ENCODE measurements at places on chromosomes 5 and 9. TPM values are rescaled to one million over a fixed set of nuclear protein-coding genes. Genes with fewer than 3 reads are reported as not detected.

- DNase-seq = no peak
Observed at GRCh38 chr9:5949103-5949699, 58.5 kb downstream of the MLANA start.

GRCh38 chr5:68239487-68239886 is 23.9 kb downstream of the PIK3R1 start:
- DNase-seq = peak; percentile 77

DNA sequence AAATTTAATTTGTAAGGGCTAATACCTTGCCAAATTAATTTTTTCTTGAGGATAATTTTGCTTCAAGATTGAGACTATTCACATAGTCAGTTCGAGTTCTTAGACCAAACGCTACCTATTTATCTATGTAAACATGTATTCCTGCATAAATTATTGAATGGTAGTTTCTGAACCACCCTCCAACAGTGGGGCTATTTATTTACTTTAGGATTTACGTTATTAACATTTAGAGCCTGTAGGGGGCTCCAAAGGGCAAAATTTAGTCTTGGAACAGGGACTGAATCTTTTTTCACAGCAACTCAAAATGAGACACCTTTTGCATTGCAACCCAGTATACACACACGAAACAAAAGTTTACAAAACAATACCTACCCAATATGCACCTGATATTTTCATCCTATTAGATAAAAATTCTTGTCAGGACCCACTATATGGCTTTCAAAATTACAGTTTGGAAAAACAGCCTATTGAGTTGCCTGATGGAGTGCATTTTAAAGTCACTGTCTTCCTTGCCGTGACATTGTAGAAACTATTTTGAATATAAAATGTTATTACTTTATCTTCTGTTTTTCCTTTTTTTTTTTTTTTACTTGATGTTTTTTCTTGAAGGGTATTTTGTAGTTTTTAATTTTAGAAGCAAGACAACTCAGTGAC is 47.1 kb upstream of the POU4F3 start:
- no peak for DNase-seq

DNA sequence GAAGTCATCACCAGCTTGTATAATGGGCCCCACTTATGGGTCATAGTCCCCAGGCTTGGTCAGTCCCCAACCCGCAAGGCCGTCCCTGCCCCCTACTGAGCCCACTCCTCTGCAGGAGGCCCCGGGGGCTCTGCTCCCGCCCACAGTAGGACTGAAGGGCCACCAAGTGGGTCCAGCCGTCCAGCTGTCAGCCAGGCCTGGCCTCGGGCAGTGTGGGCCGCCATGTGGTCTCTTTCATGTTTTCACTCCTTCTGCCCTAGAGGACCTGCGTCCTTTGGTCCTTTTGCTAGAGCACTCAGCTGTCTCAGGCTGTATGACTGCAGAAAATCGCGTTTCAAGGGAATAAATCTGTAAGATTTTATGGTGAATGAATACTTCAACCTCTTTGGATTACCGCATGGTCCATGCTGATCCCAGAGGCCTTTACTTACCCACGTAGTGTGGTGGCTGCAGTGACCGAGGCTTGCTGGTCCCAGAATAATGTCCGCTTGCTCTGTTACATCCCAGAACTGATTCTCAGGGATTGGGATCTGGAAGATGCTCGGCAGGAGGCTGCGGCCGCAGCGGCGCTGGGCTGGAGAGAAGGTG is 105.7 kb upstream of the FAM120A start:
- no peak for DNase-seq

- DNase-seq = peak; percentile 21
Observed at GRCh38 chr5:109030360-109031143, 282.9 kb downstream of the FER start.

DNA sequence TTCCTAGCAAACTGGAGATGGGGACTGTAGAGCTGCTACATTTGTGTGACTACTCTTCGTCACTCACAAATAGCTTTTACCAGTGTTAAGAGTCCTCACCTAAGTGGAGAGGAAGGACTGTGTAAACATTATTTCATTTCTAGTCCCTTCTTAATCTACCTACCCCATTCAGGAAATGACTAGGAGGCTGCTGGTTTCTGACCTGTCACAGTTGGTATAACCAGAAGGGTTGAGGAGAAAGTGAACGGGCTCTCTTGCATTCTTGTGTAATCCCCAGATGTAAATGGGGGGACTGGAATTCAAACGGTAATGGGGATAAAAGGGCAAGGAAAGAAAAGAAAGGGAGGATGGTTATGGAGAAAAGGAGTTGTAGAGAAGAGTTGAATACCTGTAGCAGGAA is 35.4 kb upstream of the BNIP1 start:
- no peak for DNase-seq

DNA sequence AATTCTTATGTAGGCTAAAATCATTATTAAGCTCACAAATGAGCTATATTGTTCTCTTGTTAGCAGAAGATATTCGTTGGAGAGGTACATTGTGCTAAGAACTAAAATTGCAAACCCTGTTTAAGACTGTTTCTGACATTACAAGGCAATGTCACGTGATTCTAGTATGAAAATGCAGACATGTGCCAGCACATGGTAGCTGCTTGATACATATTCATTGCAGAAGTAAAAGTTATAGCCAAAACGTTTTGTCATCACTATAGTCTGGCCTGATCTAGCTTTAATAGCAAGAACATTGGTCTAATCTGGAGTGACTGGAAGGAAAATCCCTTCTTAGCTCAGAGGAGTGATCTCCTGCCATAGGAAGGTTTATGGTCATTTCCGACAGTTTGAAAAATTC is 144.7 kb downstream of the CFAP90 start:
- DNase-seq = no peak

DNA sequence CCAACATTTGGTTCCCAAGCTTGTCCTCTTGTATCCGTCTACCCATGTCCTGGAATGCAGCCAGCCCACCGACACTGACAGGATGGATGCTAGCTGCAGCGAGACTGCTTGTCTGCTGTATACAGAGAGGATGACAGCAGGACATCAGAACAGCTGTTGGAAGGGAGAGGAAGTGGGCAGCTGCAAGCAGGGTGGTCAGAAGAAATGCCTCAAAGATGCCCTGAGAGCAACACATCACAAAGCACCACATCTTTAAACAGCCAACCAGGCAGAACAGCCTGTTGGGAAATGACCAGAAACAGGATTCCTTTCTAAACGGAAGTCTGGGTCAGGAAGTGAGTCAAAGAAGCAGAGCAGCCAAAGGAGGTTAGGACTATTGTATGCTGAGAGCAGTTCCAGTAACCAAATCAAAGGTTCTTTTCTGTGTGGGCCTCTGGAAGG is 219.1 kb downstream of the NDUFS4 start:
- no peak for DNase-seq

DNA sequence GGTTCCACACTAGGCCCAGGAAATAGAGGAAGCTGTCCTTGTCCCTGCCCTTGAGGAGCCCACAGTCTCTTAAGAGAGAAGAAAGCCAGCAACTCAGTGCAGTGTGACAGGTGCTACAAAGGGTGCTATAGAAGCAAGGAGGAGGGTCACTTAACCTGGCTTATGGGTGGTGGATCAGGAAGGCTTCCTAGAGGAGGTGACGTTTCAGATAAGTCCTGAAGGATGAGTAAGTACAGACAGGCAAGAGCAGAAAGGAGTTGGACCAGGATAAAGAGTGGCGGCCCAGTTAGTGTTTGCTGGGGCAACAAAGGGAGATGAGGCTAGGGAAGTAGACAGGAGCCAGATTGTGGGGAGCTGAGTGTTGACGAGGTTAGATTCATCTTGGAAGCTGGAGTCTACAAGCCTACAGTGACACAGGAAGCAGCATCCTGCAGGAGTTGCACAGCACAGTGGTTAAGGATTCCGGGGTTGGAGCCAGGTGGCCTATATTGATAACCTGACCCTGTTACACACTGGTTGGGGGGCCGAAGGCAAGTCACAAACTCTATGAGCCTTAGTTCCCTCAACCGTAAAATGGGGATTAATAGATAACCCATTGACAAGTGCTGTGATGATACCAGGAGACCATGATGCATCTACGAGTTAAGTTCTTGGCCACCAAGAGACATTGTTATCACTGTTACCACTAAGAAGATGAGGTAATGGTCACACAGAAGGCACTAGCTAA is 5.4 kb upstream of the LHX6 start:
- DNase-seq = no peak

GRCh38 chr9:133248726-133249295 is 26.2 kb downstream of the ABO start:
- no peak for DNase-seq

The IL4 gene
- total RNA-seq = not detected

The BHMT2 gene
- total RNA-seq = 10.1 TPM

The PCAT7 gene
- 5.4 TPM for total RNA-seq

The WHRN gene
- total RNA-seq = 181 TPM

Data from testis (tissue), 5 donors.